ENCODE measurements at places on chromosomes 1 and 21. TPM values are rescaled to one million over a fixed set of nuclear protein-coding genes. Genes with fewer than 3 reads are reported as not detected.

DNA sequence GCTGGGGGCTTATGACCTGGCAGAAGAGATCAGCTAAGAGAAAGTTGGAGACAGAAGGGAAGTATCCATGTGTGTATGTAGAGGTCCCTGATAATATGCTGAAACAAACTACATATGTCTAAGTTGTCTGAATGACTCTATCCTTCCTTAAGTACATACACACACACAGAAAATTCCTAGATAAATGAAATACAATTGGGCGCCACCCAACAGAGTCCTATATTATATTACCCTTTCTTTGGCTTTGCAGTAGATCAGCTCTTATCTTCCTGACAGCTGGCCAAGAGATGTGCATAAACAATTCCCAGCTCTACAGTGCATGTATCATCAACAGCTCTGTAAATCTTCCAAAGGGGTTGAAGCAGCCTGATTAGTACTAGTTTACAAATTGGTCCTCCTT, 40.1 kb downstream of the SORT1 start:
- DNase-seq: no peak

GRCh38 chr1:150683914-150684313, 13.0 kb downstream of the GOLPH3L start:
- DNase-seq: no peak

DNA sequence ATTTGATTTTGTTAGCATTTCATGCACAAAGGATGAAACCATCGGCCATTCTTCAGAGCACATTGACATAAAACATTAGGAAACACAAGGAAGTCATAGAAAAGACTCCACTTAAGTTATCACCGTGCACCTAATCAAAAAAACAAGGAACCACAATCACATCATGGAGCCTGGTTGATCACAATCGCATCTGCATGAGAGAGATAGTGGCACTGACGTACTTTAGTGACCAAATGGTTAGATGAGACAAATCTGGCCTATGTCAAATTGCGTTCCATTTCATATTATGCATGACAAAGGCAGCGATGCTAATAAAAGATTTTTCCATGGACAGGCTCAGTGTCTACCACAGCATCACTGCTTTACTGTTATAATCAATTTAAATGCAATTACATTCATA, 571.8 kb upstream of the ADGRL2 start:
- DNase-seq: no peak

DNA sequence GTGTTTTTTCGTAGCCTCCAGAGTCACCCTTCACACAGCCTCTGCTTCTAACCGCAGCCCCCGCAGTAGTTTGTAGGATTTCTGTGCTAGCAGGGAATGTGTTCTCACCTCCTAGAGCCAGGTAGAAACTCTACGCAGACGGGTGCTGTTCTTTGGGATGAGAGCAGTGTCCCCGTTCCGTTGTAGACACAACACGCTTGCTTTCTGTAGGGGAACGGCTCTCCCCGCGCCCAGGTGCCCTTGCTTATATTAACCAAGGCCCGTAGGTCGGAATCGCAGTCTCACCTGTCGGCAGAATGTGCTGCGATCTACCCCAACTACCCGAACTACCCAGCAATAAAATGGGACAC, 111.8 kb upstream of the NBPF11 start:
- peak; percentile 28 for DNase-seq

DNA sequence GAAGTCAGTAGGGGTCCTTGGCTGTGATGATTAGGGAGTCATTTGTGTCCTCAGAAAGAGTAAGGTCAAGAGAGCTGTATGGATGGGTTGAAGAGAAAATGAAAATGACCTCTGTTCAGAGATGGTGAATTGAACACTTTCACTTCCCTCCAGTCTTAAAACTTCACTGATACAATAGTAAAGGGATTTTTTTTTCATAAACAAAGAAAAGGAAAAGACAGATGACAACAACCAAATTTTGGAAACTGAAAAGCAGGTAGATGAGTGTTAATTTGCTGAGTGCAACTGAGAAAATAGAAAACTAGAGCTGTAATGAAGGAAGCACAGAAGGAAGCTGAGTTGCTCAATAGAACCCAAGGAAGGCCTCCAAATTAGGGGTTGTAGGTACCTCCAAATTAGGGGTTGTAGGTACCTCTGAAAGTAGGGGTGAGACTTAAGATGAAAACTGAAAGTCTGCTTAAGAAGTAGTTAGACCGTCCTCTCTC, 14.8 kb upstream of the S1PR1 start:
- DNase-seq: no peak

- DNase-seq: no peak
Observed at GRCh38 chr1:10965546-10966226, 46.8 kb upstream of the TARDBP start.

DNA sequence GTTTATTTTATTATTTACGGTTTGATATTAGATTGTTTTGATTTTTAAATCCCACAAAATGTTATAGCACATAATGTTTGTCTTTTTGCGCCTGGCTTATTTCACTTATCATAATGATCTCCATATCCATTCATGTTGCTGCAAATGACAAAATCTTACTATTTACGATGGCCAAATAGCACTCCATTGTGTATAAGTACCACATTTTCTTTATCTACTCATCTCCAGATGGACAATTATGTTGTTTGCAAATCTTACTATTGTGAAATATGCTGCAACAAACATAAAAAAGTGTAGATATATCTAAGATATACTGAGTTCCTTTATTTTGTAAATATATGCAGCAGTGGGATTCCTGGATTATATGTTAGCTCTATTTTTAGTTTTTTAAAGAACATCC, 1568.3 kb downstream of the AMY1C start:
- DNase-seq: no peak

GRCh38 chr1:243482141-243483022, 226.5 kb downstream of the SDCCAG8 start:
- no peak for DNase-seq

GRCh38 chr21:26806801-26807295, 38.4 kb downstream of the ADAMTS1 start:
- DNase-seq: no peak

The GNAT2 gene
- total RNA-seq: not detected

The NCMAP gene
- total RNA-seq: 7.7 TPM

The NEK2 gene
- total RNA-seq: 1.7 TPM

The WNT2B gene
- total RNA-seq: 3.2 TPM

Measured in prostate gland (tissue), 2 donors.